Inflammatory macrophage (primary cell): ENCODE measurements at places on chromosomes 4 and X.

DNA sequence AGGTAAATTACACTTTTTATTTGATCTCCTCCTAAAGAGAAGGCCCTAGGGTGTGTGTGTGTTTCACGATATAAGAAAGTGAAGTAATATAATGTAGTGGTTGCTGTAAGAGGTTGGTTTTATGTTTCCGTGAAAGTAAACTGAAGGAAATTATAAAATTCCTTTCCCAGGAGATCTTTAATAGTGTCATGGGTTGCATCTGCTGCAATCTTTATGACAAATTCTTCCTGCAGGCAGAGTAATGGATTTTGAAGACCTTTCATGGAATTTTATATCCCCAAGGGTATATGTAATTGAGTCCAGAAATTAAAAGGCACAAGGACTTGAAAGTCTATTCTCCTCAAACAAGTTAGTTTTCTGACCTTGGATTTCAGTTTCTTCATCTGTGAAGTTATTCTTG is 538.6 kb downstream of the ANKRD50 start:
- DNase-seq, result no peak

DNA sequence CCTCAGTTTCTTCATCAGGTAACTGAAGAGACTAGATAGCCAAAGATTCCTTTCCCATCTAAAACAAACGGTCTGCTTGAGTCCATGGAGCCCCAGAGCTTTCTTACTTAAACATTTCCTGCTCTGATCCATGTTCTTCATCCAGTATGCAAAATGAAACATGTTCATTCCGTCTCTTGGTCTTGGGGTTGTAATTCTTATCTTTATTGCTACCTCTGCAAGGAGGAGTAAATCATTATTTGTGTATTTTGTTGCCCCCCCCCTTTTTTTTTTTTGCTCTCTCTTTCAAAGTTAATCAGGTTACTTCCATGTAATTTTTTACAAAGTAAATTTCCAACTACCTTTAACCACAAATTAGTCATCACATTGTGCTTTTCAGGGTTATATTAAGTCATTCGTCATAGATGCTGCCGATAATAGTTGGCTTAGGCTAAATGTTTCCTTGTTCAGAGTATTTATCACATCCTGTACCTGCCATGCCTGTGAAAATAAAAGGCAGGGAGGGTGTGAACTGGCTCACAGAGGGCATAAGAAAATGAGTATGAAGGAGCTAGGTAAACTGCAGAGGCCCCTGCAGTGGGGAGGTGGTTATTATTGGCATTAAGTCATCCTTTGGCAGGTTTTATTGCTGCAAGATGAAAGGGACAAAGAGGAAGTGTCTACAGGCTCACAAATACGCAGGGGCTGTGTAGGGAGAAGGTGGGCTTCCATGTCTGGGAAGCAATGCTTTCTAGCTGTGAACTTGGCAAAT is 76.7 kb upstream of the HS3ST1 start:
- no peak for DNase-seq

DNA sequence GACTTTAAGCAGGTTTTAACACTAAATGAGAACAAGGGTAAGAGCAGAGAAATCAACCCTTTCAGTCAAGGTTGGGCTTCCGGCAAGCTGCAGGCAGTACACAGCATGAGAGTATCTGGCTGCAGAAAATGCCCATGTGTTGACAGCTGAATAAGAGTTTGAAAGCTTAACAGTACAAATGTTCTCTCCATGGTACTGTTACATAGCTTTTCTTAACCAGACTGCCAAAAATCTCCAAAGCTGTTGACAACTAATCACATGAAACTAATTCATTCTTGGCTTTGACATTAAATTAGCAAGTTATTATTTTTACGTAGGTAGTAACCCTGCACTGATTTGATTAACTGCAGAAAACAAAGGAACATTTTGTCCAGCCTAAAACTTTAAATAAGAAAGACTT is 153.5 kb downstream of the SLC10A7 start:
- no peak for DNase-seq

DNA sequence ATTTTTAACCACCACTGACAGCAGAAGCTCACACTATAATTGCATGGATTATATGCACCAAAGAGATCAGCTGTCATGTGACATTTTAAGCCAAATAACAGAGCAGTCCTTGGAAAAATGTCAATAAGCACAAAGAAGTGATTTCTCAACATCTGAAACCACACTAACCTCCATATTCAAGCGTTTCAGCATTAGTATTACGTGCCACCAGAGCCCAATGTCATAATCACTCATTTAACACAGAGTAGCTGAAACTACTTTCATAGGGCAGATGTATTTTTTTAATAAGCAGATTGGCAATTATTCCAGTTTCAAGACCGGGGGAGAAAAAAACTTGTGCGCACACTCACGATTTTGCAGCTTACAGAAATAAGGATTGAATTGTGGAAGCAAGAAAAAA is 76.6 kb downstream of the SH3KBP1 start:
- DNase-seq, result peak; percentile 64

DNA sequence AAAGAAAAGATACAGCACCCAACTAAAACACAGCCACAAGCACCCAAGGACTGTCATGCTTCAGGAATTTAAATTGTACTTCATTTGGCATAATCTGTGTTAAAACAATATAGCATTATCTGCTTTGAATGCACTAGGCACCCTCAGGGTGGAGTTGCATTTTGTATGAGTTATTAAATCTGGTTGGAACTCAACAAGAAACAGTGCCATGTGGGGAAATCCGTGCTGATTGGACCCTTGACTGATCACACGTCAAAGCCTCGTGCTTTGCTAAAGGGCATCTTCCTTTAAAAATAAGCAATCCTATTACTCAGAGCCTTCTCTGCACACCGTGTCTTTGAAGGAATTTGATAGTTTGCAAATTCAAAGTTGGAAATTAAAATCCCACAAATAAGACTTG is 35.4 kb downstream of the IGFBP7 start:
- DNase-seq, result no peak

GRCh38 chr4:22170353-22170752 is 221.8 kb upstream of the KCNIP4 start:
- no peak for DNase-seq

GRCh38 chrX:63349307-63349706 is 1.8 kb downstream of the SPIN4 start:
- DNase-seq, result no peak

DNA sequence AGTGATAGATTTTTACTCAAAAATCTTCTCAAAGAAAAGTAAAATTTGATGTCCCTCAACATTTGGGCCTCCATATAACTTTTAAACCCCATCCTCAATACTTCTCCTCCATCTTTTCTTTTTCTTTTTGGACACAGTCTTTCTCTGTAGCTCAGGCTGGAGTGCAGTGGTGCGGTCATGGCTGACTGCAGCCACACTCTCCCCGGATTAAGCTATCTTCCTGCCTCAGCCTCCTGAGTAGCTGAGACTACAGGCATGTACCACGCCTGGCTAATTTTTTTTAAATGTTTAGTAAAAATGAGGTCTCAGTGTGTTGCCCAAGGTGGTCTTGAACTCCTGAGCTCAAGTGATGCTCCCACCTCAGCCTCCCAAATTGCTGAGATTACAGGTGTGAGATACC is 33.1 kb downstream of the KDM6A start:
- no peak for DNase-seq

DNA sequence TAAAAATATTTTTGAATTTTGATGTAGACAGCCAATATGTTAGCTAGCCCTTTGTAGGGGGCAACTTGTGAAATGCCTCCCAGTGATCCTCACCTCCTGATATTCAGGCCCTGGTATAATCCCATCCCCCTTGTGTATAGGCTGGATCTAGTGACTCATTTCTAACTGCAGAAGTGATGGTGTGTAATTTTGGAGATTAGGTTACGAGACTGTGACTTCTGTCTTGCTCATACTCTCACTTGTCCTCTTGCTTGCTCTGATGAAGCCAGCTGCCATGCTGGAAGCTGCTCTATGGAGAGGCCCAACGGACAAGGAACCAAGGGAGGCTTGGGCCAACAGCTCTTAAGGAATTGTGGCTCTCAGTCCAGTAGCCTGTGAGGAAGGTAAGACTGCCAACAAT is 61.7 kb downstream of the GPR82 start:
- DNase-seq, result no peak

GRCh38 chrX:45660477-45660876 is 459.8 kb upstream of the DIPK2B start:
- DNase-seq, result no peak

- DNase-seq, result no peak
Measured at GRCh38 chr4:167906851-167907250, 185.5 kb upstream of the ANXA10 start.

- DNase-seq, result no peak
Measured at GRCh38 chrX:20623448-20623847, 356.7 kb upstream of the RPS6KA3 start.

DNA sequence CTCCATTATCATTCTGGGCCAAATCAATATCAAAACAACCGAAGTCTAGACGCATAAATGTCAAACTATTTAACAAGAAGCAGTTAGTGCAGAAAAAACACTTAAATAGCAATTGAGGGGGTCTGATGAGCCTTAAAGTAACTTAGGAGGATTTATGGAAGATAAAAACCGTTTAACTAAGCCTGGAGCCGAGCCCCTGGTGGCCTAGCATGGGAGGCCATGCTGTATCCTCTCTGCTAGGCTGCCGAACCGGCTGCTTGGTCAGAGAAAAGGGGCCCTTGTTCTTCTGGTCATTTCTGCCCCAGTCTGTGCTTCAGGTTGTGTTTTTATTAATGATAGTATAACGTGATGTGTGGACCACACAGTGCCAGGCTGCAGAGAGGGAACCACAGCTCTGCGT is 72.4 kb downstream of the CPZ start:
- no peak for DNase-seq

DNA sequence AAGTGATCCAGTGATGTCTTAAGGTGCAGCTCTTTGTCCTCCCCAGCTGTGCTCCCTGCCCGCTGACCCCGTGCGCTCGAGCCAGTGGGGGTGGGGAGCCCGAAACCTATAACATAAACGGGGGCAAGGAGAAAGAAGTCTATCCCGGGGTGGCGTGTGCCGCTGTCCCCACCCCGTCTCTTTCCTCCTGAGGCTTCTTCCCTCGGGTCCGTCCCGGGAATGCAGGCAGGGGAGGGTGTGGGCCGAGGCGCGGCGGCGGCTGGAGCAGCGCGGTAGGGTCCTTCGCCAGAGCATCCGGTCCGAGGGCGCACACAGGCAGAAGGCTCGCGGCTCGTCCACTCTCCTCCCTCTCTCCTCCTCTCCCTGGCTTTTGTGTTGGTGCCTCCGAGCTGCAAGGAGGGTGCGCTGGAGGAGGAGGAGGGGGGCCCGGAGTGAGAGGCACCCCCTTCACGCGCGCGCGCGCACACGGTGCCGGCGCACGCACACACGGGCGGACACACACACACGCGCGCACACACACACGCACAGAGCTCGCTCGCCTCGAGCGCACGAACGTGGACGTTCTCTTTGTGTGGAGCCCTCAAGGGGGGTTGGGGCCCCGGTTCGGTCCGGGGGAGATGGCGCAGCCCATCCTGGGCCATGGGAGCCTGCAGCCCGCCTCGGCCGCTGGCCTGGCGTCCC is at the start of gene RAB33A:
Gene RAB33A, plus strand, starts transcription at position 517 of the 681 bp plus-strand sequence. Its CDS starts 101 bp downstream, at position 618.
- no peak for DNase-seq

GRCh38 chr4:121455285-121455684 is 74.5 kb upstream of the QRFPR start:
- no peak for DNase-seq

- no peak for DNase-seq
Measured at GRCh38 chr4:508675-509638, 9.9 kb downstream of the PIGG start.

GRCh38 chrX:1224954-1225353 is 12.5 kb upstream of the CRLF2 start:
- no peak for DNase-seq

DNA sequence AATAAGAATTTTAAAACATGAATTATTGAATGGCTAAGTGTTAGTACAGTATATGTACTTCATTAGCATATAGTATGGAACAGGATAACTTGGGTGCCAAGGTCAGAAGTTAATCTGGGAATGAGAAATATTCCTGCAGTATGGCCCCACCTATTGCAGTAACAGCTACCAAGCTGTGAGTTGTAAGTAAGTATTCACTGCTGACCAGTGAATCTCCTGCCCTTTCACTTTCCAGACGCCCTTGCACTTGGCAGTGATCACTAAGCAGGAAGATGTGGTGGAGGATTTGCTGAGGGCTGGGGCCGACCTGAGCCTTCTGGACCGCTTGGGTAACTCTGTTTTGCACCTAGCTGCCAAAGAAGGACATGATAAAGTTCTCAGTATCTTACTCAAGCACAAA is 105.1 kb downstream of the NFKB1 start:
- DNase-seq, result no peak

DNA sequence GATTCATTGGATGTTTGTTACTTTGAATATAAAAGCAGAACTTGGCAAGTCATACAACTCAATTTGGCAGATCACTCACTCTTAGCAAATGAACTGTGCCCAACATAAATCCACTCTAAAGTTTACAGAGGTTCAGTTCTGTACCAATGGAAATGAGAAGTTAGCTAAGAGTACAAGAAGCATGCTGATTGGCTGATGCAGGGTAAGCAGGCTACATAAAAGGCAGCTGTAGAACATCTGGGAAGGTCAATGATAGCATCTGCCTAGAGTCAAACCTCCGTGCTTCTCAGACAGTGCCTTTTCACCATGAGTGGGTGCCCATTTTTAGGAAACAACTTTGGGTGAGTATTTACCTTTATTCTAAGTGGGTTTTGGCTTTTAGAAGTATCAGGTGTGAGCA is at the start of gene TDO2:
Gene TDO2, plus strand, starts transcription at position 244 of the 400 bp plus-strand sequence. Its CDS starts 63 bp downstream, at position 307.
- no peak for DNase-seq

DNA sequence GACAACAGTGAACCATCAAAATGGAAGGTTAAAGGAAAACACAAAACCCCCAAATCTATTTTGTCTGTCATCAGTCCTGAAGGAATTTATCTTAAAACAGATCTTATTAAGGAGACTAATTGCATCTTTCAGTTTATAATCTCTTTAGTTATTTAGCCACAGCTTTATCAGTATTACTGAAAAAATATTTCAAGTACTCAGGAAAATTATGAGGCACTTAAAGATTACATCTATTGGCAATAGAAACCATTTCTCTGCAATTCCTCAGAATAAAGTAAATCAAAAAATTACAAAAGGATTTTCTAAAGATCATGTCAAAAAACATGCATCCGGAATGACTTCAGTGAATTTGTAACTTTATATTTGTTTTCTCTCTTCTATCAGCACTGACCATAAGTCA is 35.2 kb downstream of the ANTXR2 start:
- no peak for DNase-seq

DNA sequence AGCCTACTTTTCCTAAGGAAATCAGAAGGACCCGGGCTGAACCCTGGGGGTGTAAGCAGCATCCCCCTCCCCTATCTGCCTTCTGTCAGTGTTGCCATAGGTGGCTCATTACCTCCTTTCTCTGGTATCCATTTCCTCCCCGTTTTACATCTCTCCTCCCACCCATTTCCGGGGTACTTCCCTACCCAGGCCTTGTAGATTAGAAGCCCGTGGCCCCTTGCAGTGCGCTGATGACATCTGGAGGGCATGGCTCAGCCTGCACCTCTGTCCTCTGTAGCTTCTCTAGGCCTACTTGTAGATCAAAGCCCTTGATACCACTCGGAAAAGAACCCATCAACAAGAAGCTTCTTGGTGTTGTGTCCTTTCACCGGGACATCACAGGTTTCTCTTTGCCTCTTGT is 71.8 kb downstream of the NBDY start:
- DNase-seq, result no peak

DNA sequence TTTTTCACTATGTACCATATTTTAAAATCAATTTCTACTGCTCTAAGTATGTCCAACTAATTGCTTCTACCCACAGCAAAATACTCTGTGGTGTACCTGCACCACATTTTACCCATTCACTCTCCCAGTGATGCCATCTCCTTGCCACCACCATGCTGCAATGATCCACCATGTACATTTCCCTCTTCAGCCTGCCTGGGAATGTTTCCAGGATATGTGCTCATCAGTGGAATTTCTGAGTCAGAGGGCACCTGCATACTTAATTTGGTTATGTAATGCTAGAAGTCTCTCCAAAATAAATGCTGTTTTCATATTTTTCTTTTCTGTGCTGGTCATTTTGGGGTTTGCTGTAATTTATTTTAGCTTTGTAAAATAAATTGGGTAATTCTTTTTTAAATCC is 33.2 kb upstream of the OCIAD2 start:
- no peak for DNase-seq
